T-helper 17 cell (primary cell): ENCODE measurements at places on chromosomes 4 and X.

- DNase-seq = no peak
These were observed 32.0 kb downstream of the DCTD start for GRCh38 chr4:182885022-182885737.

DNA sequence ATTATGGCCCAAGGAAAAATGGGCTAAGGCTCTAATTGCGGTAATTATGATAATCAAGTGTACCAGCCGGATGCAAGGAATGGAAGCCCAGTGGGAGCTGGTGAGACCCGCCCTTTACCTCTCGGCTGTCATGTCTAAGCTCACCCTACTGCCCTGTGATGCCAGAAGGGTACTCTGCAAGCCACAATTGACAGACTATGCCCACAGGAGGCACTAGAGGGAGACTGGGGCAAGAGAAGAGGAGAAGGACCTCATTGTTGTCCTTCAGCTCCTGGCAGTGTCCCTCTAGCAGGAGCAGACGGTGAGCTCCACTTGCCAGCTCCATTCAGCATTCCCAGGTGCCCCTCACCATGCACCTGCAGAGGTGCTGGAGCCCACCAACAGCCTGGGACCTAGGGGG is 141.8 kb downstream of the SMIM20 start:
- no peak for DNase-seq

DNA sequence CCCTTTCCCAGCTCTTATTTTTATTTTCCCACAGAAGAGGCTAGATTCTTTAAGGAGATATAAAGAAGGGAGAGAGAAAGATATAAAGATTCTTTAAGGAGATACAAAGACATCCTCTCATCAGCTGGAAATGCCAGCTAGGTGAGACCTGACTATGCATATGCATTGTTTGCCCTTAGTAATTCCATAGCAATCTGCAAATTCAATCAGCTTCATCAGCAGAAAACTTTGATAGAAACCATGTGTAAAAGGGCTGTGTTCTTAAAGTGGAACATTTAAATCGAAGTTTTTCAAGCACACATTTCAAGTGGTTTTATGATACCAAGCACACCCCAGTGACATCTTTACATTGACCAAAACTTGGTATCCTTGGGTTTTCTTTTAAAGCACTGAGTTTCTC is 24.1 kb downstream of the FHL1 start:
- no peak for DNase-seq

DNA sequence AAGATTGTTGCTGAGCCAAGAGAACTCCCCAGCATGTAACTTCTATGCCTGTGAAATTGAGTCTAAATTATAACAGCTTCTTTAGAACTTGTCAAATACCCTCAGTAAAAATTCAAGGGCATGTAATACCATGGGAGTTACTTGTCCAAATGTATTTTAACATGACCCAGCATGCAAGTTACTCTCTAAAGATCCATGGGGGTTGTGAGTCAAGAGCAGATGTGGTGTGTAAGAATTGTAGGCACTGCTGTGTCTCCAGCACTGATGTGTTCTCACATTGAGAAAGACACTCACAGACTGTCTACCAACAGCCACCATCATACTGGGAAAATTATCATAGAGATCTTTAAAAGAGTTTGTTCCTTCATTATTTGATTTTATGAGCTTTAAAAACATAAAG is 237.4 kb upstream of the IL1RAPL1 start:
- no peak for DNase-seq

- no peak for DNase-seq
These were observed 13.1 kb upstream of the ANXA5 start for GRCh38 chr4:121709766-121710405.

DNA sequence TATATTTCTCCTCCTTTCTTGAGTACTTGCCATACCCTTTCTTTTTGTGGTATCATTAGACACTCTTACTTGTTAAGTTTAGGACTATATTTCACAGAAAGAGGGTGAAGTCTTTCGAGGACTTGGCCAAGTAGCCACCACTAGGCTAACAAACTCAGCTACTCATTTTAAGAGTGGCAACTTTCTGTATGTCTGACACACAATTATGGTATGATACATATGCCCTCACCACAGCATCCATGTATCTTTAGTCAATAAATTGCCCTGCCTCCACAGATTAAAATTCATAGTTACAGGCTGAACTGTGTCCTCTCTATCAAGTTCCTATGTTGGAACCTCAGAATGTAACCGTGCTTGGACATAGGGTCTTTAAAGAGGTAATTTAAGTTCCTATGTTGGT is 23.2 kb downstream of the TAPT1 start:
- DNase-seq = no peak

DNA sequence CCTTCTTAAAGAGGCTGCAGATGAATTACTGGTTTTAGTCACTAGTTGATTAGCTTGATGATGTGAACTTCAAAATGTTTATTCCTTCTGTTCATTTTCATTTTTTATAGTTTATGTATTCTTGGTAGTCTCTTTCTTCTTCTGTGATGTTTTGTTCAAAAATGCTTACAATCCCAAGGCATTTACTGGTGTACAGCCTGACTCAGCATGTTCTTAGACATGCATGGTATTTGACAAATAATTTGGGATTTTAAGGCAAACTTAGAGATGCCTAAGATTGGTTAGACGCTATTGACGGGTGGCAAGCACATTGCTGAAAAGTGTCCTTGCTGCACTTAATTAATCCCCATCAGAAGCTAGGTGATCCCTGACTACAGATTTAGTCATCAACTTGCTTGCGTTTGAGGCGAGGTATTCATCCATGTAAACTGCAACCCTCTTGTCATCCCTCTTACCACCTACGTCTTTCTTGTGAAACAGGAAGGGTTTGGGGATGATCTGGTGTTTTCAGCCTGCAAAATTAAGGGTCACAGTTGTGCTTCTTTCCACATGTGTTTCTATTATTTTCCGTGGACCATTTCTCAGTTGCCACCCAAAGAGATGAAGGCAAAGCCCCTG is 331.8 kb downstream of the DKK2 start:
- DNase-seq = no peak

GRCh38 chrX:19832191-19832965 is 55.0 kb downstream of the SH3KBP1 start:
- DNase-seq = no peak
